Mucosa of descending colon (tissue), 3 donors: ENCODE measurements at places on chromosomes 7 and 10. TPM values are rescaled to one million over a fixed set of nuclear protein-coding genes. Genes with fewer than 3 reads are reported as not detected.

DNA sequence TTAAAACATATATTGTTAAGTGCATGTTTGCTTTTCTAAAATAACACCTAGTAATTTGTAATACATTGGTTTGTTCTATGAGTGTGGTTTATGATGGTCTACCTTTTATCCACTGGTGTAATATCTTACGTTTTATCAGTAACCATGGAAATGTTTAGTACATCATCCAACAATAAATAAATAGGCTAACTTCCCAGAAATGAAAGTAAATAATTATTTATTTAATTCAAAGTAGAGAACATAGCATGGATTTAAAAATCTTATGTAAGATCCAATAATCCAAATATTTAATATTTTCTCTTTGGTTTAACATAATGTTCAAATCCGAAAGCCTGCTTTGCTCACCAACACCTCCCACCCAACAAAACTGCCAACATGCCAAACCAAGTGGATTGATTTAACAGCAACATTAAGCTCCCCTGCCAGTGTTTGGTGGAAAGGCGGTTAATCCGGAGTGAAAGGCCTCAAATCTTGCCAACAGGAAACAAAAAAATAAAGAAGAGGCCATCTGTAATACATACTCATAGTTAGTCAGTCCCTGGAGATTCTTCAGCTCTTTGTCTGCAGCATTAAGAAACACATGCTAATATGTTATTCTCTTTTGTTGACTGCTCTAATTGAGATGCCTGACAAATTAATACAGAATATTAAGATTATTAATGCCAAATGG, 897.8 kb downstream of the CNTNAP2 start:
- no peak for DNase-seq

- no peak for DNase-seq
Observed at GRCh38 chr7:148954766-148955165, 70.7 kb upstream of the EZH2 start.

DNA sequence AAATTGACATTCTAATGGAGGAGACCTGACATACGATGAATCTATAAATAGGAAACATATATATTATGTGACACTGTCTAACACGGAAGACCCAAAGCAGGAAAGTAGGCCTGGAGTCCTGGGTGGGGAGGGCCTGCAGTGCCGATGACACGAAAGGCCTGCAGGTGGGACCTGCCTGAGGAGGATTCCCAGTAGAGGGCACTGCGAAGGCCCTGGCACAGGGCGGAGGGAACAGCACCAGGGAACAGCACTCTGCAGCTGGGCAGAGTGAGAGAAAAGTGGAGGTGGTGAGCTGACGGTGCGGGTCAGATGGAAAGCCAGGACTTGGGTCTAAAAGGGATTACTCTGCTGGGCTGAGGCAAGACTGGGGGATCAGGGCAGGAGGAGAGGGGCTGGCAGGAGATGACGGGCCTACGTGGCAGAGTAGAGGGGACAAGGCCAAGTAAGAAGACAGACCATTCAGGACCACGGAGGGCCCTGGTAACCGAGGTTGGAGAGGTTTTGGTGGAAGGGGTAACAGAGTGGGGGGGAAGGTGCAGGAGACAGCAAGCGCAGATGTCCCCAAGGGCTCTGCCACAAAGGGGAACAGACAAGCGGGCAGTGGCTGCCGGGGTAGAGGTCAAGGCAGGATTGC, 8.1 kb downstream of the ZNF746 start:
- no peak for DNase-seq

GRCh38 chr10:28970231-28970630, 292.9 kb downstream of the BAMBI start:
- no peak for DNase-seq

GRCh38 chr7:43136064-43136463, 23.6 kb downstream of the HECW1 start:
- no peak for DNase-seq

The CNPY1 gene
- not detected for total RNA-seq

DNA sequence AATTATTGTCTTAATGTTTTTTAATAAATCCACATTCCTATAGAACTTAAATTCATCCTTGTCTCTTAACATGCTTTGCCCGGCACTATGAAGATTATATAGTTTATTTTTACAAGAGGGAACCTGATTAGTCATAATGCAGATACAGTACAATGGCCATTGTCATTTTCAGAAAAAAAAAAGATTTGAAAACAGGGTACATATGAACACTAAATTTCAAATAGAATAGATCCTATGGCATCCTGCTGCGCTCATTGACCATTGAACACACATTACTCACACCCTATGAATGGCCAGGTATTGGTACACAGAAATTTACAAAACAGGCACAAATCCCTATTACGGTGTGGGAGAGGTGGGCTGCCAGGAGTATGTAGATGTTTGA, 2.0 kb upstream of the KLF6 start:
- no peak for DNase-seq

DNA sequence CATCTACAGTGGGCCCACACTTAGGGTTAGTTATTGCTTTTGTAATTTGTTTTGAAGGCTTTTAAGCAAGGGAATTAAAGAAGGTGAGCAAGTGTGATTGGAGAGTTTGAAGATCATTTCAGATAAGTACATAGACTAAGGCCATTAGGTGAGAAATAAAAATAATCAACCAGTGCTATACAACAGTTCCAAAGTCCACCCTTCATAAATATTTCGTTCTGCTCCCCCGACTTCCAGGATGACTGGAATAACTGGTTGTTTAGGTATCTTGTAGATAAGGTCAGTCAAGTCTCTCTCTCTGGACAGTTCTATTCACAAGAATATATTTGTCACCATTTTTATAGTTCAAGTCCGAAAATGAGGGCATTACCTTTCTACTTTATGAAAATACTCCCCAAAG, 98.0 kb upstream of the MBL2 start:
- no peak for DNase-seq

- no peak for DNase-seq
Observed at GRCh38 chr10:80421050-80421706, 12.8 kb downstream of the PRXL2A start.

The MMRN2 gene
- 11.5 TPM for total RNA-seq

The LRRC18 gene
- not detected for total RNA-seq

DNA sequence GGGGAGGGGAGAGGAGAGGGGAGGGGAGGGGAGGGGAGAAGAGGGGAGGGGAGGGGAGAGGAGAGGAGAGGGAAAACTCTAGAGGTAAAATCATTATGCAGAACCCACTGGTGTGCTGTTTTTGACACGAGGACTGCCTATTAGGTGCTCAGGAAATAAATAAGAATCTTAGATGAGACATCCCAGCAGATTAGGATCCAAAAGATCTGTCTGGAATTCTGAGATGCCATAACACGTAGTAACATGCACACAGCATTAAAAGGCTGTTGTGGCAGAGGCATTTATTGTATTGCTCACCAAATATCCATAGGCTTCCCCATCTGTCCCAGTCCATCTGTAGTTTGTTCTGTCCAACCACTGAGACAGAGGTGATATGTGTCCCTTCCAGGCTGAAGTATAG, 40.8 kb upstream of the KMT2E start:
- no peak for DNase-seq

- DNase-seq, result no peak
Observed at GRCh38 chr7:121570365-121570764, 174.3 kb upstream of the FAM3C start.

DNA sequence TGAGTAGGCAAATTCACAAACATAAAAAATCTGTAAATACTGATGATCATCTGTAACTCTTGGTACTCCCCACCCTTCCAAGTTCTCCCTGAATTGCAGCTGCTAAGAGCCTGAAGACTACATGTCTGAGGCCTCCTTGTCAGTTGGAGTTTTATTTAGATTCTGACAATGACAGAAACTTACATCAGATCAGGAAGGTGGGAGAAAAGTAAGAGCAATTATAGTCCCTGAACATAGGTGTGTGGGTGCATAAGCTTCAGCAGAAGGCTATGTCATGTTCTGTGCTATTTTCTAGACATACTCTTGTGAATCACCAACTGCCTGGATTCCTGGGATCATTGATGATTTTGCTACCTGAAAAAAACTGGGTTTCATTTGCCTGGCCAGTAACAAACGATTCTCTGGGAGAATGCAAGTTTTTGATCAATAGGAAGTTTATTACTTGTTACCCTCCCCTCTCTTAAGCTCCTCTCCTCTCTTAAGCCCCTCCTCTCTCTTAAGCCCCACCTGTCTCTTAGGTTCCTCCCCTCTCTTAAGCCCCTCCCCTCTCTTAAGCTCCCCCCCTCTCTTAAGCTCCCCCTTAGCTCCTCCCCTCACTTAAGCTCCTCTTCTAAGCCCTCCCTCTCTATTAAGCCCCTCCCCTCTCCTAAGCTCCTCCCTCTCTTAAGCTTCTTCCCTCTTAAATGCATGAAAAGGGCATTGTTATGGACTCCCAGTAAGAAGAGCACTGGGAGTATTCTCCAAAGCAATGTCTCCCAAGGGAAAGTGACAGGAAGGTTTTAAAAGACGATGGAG, 1183.4 kb upstream of the AUTS2 start:
- no peak for DNase-seq

GRCh38 chr7:108210796-108211195, 80.6 kb upstream of the LAMB4 start:
- DNase-seq, result no peak

DNA sequence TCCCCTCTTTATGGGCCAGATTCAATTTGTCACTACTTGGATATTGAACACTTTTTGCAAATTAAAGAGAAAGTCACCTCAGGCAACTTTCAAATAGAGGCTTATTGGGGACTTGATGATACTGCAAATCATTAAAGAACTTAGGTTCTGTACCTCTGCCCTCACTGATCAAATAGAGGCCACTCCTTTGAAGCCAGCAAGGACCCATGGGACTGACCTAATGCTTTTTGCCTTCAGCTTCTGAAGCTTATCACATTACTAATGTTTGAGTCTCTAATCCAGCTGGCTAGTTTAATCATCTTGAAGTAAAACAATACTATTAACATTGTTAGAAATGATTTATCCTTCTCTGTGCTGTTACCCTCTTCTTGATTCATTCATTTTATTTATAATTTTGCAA, 93.0 kb upstream of the ZNF800 start:
- DNase-seq, result no peak

- no peak for DNase-seq
Observed at GRCh38 chr10:80173466-80173865, 31.9 kb downstream of the ANXA11 start.

The RPEL1 gene
- not detected for total RNA-seq

DNA sequence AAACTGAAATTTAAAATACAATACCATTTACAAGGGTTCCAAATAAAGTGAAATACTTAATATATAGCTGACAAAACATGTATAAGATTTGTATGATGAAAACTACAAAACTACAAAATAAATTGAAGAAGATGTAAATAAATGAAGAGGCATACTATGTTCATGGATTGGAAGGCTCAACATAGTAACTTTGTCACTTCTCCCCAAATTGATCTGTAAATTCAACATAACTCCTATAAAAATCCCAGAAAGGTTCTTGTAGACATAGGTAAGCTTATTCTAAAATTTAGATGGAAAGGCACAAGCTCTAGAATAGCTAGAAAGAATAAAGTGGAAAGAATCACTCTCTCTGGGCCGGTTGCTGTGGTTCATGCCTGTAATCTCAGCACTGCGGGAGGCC, 24.2 kb upstream of the NFKB2 start:
- no peak for DNase-seq

The AKR1D1 gene
- total RNA-seq, result not detected

DNA sequence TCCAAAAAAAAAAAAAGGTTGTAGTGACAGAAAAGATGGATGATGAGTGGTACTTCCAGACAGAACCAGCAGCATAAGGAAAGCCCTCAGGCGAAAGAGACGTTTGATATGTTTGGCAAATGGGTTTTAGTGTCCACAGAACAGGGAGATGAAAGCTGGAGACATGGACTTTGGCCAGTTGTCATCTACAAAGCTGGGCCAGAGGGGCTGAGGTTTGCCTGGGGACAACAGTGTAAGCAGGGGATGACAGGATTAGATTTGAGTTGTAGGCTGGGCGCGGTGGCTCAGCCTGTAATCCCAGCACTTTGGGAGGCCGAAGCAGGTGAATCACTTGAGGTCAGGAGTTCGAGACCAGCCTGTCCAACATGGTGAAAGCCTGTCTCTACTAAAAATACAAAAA, 47.8 kb upstream of the ELN start:
- no peak for DNase-seq

- no peak for DNase-seq
Observed at GRCh38 chr10:73850863-73851461, 23.4 kb downstream of the CAMK2G start.

The ATRNL1 gene
- total RNA-seq, result 0.58 TPM

The SCIN gene
- total RNA-seq, result 86.6 TPM

The NME8 gene
- total RNA-seq, result not detected

GRCh38 chr10:90193240-90193985, 492.0 kb downstream of the KIF20B start:
- DNase-seq, result no peak

The GIMAP8 gene
- total RNA-seq, result 9.1 TPM

GRCh38 chr7:129390314-129390713, 43.9 kb upstream of the STRIP2 start:
- DNase-seq, result no peak

DNA sequence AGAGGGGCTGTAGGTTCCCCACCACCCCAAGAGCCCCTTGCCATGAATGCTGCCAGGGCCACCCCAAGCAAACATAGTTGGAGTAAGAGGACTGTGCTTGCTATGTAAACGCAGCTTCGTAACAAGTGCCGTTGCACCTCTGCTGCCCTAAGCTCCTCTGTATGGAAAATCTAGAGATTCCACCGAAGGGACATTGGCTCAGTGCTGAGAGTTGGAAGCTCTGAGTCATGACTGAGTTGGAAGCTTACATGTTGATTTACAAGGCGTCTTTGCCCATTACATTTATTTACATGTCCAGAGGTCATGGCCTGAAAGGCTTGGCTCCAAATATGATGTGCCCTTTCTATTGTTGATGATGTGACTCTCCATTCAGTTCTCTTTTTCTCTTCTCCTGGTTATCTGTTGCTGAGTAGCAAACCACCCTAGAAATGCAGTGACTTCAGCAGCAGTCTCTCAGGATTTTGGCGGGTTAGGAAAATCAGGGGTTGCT, 233.1 kb upstream of the TCF7L2 start:
- DNase-seq, result no peak

The NKX1-2 gene
- not detected for total RNA-seq

- no peak for DNase-seq
Observed at GRCh38 chr10:21764466-21765189, 230.6 kb downstream of the MLLT10 start.

GRCh38 chr10:73908853-73909539, 1.9 kb upstream of the PLAU start:
- DNase-seq, result no peak

The AKAP9 gene
- 137 TPM for total RNA-seq

The PTF1A gene
- not detected for total RNA-seq

GRCh38 chr10:17880601-17881000, 71.1 kb upstream of the SLC39A12 start:
- DNase-seq, result no peak

DNA sequence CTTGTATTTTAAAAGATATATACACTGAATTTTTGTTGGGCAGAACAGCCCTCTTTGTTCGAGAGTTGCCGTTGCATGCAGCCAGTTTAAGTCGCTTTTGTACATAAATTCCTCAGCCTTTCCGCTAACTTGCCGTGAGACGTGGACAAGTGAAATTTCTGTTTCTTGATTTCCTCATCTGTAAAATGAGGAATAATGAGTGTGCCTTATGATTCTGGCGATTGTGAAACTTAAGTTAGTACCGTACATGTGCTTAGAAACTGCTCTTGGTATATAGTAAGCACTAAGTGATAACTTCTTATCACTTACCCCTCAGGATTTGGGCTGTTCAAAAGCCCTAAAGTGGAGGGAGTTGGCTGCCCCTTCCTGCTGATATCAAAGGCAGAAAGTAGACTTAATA, 1.4 kb downstream of the CCNJ start:
- DNase-seq, result no peak

The SLC39A12 gene
- not detected for total RNA-seq

GRCh38 chr10:132306343-132306685, 1.4 kb downstream of the STK32C start:
- DNase-seq, result peak; percentile 14

- DNase-seq, result no peak
Observed at GRCh38 chr10:127972751-127973357, 66.0 kb downstream of the PTPRE start.
